ENCODE measurements at places on chromosomes 7 and 10. TPM values are rescaled to one million over a fixed set of nuclear protein-coding genes. Genes with fewer than 3 reads are reported as not detected.

DNA sequence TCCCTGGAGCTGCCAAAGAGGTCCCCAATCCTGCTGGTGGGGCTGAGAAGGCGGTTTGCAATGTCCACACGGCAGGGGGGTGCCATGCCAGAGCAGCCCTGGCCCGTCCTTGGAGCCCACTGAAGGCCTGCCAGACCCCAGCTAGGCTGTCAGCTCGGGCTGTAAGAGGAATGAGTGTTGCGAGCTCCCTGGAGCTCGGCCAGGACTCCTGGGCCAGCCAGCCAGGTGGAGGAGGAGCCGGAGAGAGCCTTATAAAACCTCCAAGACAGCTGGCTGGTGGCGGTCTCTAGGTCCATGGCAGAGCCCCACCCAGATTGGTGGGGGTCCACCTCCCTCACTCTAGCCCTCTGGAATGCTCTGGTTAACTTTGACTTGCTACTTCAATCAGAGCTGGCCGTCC lies 55.1 kb upstream of the CALN1 start:
- no peak for DNase-seq

DNA sequence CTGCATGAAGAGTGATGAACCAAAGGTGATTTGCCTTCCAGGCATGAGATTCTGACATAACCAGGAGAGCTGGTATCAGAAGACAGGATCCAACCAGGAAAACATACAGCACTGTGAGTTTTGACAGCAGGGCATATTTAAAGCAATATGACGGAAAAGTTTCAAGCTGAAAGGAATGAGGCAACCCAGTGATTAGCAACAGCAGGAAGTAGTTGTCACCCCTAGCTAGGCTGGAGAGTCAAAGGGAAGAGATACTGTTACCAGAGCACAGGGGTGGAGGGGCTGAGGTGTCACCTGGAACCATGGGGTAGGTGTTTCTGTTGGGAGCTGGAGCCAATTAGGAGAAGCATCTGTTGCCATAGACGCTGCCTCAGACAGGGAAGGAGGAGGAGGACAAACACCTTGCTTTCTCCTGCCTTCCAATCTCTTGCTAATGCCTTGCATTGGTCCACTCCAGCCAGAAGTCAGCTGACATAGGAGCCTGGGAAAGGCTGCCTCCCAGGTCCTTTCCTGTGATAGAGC lies 125.4 kb upstream of the SORCS3 start:
- DNase-seq: no peak

Gene LRRC27
- total RNA-seq: 11.7 TPM

Gene GRID2IP
- 0.65 TPM for total RNA-seq

DNA sequence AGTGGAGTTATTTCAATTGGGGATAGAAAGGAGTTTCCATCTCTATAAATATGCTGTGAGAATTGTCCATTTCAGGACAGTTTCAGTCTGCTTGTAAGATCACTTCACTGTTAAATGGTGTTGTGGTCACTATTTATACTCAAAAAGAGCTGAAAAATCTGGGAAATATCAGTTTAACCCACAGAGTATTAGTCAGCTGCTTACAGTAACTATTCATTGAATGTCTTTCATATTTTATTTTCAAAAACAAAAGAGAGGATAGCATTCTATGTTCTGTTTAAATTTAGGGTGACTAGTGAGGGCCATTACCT lies 85.4 kb upstream of the PLXDC2 start:
- no peak for DNase-seq

- DNase-seq: no peak
These were observed 276.6 kb downstream of the LRMDA start for GRCh38 chr10:75708060-75708459.

- DNase-seq: no peak
These were observed 1.0 kb downstream of the SRGN start for GRCh38 chr10:69088801-69089501.

- DNase-seq: no peak
These were observed 6.9 kb downstream of the C10orf62 start for GRCh38 chr10:97596101-97597082.

DNA sequence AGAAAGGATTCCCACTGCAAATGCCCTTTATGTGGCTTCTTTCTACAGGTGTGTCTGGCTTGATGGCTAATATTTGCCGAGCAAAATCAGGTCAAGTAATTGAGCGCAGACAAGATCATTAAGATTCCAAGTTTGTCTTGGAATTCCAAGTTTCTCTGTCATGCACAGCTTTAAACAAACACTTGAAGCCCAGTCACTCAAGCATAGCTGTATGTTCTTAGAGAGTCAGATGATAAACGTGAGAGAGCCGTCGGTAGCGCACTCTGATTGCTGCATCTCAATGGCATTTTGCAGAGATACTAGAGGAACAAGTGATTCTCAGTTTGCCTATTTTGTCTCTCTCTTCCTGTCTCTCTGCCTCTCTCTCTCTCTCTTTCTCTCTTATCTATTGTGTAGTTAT lies 658 bp downstream of the DMBT1 start:
- peak; percentile 51 for DNase-seq

- peak; percentile 17 for DNase-seq
These were observed 73.2 kb downstream of the OAT start for GRCh38 chr10:124345521-124345920.

Measured in Caco-2 (cell line).